Activated T-helper 1 cell treated with anti-CD3 and anti-CD28 coated beads, Interleukin-2, amount 50 U/mL, for 16 hours (primary cell): ENCODE measurements at places on chromosomes 7 and 10.
A peak's percentile ranks its signal among the peaks of the same experiment; 100 is the strongest.

GRCh38 chr7:72753781-72754180 is 74.2 kb downstream of the TYW1B start:
- no peak for DNase-seq

DNA sequence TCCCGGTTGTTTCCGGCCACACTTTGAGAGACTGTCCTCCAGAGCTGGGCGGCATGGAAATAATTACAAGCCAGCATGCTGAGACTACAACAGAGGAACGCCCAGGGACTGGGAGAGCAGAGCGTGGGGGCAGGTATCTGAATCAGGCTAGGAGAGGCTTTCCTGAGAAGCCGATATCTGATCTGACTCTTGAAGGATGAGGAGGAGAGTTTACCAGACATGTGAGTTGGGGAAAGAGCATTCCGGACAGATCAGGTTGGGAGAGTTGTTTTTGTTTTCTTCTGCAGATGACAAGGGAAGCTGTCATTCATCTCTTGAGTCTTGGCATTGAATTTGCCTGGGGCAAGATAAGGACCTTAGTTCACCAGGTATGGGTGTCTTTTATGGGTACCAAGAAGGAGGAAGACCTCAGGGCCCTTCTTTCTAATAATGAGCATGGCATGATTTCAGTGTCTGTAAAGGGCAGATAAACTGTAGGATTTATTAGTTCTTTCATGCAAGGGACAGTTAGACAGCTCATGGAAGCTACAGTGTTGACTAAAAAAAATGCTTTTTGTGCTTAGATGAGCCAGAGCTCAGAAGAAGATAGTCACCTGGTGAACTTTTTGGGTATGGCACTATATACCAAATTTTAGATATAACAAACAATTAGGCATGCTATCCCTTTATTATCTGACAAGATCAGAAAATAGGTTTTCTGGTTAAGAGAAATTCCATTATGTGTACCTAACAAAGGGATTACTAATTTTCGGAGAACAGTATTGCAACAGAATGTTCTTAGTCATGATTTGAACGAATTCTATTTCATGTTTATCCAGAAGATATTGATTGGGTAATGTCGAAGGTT is 36.2 kb downstream of the WBP1L start:
- DNase-seq: no peak

DNA sequence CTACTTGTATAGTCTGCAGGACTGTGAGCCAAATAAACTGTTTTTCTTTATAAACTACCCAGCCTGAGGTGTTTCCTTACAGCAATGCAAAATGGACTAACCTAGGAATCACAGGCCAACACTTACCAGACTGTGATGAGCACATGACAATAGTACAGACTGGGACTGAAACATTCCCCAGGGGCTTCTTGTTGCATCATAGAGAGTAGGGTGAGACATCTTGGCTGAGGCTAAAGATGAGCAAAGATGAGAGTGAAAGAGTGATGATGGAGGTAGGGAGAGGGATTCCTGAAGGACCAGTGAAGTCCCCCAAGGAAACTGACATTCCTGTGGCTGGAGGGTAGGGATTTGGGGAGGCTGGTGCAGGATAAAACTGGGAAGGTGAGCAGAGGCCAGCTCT is 194.4 kb downstream of the TPST1 start:
- DNase-seq: no peak

DNA sequence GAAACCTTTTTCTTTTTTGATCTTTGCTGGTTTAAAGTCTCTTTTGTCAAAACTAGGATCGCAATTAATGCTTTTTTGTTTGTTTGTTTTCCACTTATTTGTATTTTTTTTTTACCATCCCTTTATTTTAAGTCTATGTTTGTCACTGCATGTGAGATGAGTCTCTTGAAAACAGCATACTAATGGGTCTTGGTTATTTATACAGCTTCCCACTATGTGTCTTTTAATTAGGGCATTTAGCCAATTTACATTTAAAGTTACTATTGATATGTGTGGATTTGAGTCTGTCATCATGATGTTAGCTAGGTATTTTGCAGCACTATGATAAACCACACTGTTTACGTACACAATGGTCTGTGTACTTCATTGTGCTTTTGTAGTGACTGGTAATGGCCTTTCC is 34.7 kb upstream of the PPP1R3A start:
- DNase-seq: no peak

DNA sequence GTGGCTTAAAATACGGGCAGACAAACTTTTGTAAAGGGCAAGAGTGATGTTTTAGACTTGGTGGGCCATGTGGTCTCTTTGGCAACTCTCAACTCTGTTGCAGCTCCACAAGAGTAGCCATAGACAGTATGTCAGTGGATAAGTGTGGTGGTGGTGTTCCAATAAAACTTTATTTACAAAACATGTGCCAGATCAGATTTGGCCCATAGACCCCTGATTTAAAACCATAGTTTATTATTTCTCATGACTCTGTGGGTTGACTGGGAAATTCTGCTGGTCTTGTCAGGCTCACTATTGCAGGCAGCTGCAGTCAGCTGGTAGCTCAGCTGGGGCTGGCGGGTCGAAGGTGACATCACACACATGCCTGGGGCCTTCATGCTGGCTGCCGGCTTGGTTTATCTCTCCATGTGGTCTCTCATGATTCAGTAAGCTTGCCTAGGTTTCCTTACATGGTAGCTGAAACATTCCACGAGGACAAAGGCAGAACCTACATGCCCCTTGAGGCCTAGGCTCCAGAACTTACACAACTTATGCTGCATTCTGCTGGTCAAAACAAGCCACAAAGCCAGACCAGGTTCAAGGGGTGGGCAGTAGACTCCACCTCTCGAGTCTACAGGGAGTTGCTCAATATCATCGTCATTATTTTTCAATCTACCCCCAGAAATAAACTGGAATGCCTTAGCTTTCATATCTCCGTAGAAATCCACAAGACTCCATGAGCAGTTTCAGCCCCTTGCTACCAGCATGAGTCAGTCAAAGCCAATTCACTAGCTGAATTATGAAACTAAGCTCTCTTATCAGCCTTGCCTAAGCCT is 245.7 kb downstream of the WDR11 start:
- DNase-seq: no peak

- no peak for DNase-seq
Measured at GRCh38 chr10:19659920-19660655, 156.1 kb upstream of the PLXDC2 start.

GRCh38 chr10:119268871-119269506 is 61.6 kb downstream of the GRK5 start:
- peak; percentile 33 for DNase-seq

DNA sequence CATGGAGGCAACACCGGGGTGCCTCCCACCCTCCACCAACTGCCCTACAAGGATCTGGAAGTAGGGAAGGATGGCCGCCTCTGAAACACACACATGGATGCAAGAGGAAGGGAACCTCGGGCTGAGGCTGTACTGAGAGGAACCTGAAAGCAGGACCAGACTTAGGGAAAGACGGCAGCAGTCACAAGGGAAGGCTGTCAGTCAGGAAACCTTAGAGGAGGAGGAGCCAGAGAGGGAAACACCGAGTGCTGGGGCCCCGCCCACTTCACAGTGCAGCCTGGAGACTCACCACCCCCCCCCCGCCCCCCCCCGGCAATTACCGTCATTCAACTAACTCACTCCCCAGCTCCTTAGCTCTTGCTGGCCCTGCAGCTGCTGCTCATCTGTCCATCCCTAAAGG is 2.5 kb downstream of the CYREN start:
- DNase-seq: no peak

DNA sequence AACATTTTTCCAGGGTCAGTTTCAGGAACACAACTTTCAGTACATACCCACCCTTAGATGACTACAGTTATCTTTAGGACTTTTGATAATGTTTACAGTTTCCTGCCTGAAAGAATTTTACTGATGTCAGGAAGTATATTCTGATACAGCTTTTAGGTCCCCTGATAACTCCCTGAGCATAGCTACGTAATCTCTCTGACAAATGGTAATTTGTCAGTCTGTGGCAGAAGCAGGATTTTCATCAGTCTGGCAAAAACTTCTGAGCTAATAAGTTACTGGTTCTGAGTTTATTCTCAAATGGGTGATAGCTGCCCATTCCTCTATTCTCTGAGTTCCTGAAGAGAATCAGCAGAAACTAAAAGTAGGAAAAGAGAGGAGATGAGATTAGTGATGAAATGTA is 270.1 kb upstream of the MTPN start:
- no peak for DNase-seq

DNA sequence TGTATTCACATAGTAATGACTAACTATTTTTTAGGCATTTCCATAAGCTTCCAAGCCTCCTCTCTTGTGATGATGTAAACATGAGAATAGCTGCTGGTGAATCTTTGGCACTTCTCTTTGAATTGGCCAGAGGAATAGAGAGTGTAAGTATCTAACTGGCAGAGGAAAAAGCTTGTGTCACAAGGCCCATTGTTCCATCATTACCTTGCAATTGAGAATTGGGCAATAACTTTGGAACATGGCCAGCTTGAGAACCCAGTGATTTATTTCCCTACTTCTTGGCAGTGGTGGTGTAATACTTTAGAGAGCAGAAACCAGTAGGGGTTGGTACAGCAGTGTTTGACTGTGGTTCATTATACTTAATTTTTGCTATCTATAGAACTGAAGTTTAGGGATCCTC is 12.0 kb downstream of the IFRD1 start:
- DNase-seq: no peak

DNA sequence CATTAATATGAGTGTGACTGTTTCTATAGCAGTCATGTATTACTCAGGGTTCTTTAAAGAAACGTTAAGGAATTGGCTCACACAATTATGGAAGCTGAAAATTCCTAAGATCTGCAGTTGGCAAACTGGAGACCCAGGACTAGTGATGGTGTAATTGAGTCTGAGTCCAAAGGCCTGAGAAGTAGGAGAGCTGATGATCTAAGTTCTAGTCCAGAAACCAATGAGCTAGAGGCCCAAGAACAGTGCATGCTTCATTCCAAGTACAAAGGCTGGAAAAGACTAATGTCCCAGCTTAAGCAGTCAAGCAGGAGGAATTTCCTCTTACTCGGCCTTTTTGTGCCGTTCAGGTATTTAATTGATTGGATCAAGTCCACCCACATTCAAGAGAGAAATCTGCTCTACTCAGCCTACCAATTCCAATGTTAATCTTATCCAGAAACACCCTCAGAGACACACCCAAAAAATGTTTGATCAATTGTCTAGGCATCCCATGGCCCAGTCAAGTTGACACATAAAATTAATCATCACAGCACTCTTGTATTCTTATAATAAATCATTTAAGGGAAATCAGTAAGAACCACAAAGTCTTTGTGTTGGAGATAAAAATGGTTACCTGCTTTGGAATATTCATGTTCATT is 312.1 kb downstream of the PRKG1 start:
- no peak for DNase-seq

DNA sequence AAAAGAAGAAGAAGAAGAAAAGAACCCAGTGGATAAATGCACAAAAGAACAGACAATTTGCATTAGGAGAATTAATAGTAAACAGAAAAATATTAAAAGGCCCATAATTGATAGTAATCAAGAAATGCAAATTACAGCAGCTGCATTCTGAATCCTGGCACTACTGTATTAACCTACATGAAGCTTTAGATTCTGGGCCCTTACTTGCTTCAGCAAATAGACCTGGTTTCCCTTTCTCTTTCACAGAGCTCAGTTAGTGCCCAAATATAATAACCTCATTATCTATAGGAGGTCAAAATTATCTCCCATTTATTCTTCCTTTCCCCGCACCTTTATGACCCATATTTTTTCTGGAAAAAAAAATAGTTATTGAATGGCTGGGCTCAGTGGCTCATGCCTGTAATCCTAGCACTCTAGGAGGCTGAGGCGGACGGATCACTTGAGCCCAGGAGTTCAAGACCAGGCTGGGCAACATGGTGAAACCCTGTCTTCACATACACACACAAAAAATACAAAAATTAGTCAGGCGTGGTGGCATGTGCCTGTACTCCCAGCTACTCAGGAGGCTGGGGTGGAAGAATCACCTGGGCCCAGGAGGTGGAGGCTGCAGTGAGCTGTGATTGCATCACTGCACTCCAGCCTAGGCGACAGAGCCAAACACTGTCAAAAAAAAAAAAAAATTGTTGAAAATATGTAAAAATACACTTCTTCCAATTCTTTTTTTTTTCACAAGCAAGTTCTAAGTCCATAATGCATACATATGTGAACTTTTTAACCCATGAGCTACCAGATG is 36.0 kb upstream of the PIK3AP1 start:
- no peak for DNase-seq

GRCh38 chr7:34207810-34208209 is 302.5 kb downstream of the BMPER start:
- DNase-seq: no peak

- no peak for DNase-seq
Measured at GRCh38 chr10:74320717-74321116, 169.7 kb downstream of the ADK start.

GRCh38 chr7:48102530-48102929 is 13.5 kb downstream of the UPP1 start:
- no peak for DNase-seq

DNA sequence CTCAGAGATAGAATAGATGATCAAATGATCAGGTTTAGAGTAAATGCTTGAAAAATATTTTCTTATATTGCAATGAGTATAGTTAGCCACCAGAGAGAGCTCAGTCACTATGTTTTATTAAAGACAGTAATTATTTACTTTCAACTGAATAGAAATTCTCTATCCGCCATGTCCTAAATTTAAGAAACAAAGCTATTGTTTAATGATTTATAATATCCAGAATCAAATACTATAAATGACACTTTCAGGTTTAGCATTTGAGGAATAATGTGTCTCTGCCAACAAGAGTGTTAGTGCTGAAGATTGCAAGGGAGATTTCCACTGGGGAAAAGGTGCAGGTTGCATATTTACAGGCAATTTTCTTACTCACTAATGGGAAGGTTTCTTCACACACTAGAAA is 184.7 kb downstream of the DGKB start:
- no peak for DNase-seq

DNA sequence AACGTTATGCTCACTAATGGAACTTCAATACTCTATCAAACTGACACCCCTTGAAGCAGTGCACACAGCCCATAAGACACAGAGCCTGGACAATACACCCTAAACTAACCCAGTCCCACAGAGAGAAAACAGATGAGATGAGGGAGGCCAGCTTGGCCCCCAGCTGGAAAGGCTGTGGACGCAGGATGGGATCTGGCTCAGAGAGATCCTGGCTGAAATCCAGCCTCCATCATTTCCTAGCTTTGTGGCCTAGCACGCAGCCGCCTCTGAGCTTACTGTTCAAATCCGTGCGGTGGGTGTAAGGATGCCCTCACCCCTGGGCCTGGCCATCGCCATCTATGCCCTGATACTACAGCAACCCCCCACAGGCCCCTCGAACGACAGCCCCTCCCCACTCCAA is 32.7 kb downstream of the SNX8 start:
- DNase-seq: no peak

DNA sequence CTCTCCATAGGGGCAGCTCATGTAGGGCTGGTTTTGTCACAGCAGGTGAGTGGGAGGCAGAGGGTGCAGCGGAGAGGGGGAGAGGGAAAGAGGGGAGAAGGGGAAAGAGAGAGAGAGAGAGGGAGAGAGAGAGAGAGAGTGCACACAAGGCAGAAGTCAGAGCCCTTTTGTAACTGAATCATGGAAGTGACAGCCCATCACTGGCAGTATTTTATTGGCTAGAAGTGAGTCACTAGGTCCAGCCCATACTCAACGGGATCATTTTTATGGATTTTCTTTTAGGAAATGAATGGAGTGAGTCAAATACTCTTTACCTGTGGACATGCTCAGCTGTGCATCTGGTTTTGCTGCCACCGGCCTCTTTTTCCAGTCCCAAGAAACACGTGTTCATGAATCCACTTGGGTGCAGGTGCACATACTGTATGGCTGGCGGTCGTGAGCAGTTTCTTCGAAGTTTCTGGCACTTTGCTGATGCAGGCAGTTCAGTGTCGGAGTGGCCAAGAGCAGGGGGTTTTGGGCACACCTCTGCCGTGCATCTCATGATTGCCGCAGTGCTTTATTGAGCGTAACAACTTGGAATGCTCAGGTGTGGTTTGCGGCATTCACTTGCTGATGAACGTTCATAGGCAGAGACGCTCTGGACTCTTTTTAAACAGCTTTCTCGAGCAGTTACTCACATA is 40.3 kb downstream of the DOCK1 start:
- DNase-seq: no peak
